ENCODE measurements at places on chromosomes 1 and 21. TPM values are rescaled to one million over a fixed set of nuclear protein-coding genes. Genes with fewer than 3 reads are reported as not detected.

TPTE gene
- total RNA-seq = not detected

KCNK2 gene
- total RNA-seq = 86.9 TPM

G0S2 gene
- 0.36 TPM for total RNA-seq

SLC44A3 gene
- 0.54 TPM for total RNA-seq

BEND5 gene
- 1.1 TPM for total RNA-seq

KRTAP10-2 gene
- not detected for total RNA-seq

NBPF6 gene
- not detected for total RNA-seq

CIART gene
- total RNA-seq = 13.9 TPM

TEX38 gene
- not detected for total RNA-seq

SMPDL3B gene
- not detected for total RNA-seq

FAM78B gene
- total RNA-seq = 0.28 TPM

PLA2G5 gene
- total RNA-seq = not detected

KDF1 gene
- not detected for total RNA-seq

STUM gene
- total RNA-seq = not detected

HSD11B1 gene
- 0.28 TPM for total RNA-seq

PRRX1 gene
- total RNA-seq = 65.4 TPM

FCER1G gene
- not detected for total RNA-seq

FALEC gene
- total RNA-seq = not detected

VAV3 gene
- 0.18 TPM for total RNA-seq

CELA2B gene
- not detected for total RNA-seq

GAS5 gene
- 450 TPM for total RNA-seq

CLIC6 gene
- total RNA-seq = not detected

ASCL5 gene
- not detected for total RNA-seq

CHRM3 gene
- total RNA-seq = not detected

IL12RB2 gene
- not detected for total RNA-seq

LHX8 gene
- not detected for total RNA-seq

AMY2A gene
- total RNA-seq = not detected

ARHGAP29 gene
- 45.3 TPM for total RNA-seq

FGR gene
- not detected for total RNA-seq

DNAJC6 gene
- total RNA-seq = 0.18 TPM

PRAMEF6 gene
- total RNA-seq = not detected

DISP3 gene
- not detected for total RNA-seq

AVPR1B gene
- not detected for total RNA-seq

UTS2 gene
- not detected for total RNA-seq

FCN3 gene
- not detected for total RNA-seq

S100A7 gene
- not detected for total RNA-seq

LCE2A gene
- not detected for total RNA-seq

FAM151A gene
- not detected for total RNA-seq

TCHH gene
- not detected for total RNA-seq

ATP1A2 gene
- total RNA-seq = under 0.01 TPM

AK5 gene
- 54.7 TPM for total RNA-seq

GALNT2 gene
- total RNA-seq = 50.4 TPM

ZNF670 gene
- 4.5 TPM for total RNA-seq

LCE3D gene
- not detected for total RNA-seq

SEC16B gene
- total RNA-seq = 4.3 TPM

CFAP107 gene
- total RNA-seq = not detected

SPSB1 gene
- total RNA-seq = 16.7 TPM

FRRS1 gene
- 21.7 TPM for total RNA-seq

COL8A2 gene
- 0.54 TPM for total RNA-seq

LCE1B gene
- total RNA-seq = not detected

USH2A gene
- under 0.01 TPM for total RNA-seq

F13B gene
- total RNA-seq = not detected

CTSK gene
- 7.7 TPM for total RNA-seq

ACKR1 gene
- total RNA-seq = not detected

HSPA13 gene
- 68.9 TPM for total RNA-seq

SPRTN gene
- total RNA-seq = 17.4 TPM

NPHP4 gene
- 1.4 TPM for total RNA-seq

ROR1 gene
- 10.0 TPM for total RNA-seq
